HCT116 (cell line): ENCODE measurements at places on chromosomes 6 and 20. TPM values are rescaled to one million over a fixed set of nuclear protein-coding genes. Genes with fewer than 3 reads are reported as not detected.

GRCh38 chr20:4546342-4546741 is 175.4 kb upstream of the PRND start:
- DNase-seq = no peak

Gene RGS17
- 3.9 TPM for total RNA-seq

Gene ENPP4
- 9.6 TPM for total RNA-seq

GRCh38 chr6:130020073-130020906 is 1.9 kb downstream of the L3MBTL3 start:
- DNase-seq = no peak

DNA sequence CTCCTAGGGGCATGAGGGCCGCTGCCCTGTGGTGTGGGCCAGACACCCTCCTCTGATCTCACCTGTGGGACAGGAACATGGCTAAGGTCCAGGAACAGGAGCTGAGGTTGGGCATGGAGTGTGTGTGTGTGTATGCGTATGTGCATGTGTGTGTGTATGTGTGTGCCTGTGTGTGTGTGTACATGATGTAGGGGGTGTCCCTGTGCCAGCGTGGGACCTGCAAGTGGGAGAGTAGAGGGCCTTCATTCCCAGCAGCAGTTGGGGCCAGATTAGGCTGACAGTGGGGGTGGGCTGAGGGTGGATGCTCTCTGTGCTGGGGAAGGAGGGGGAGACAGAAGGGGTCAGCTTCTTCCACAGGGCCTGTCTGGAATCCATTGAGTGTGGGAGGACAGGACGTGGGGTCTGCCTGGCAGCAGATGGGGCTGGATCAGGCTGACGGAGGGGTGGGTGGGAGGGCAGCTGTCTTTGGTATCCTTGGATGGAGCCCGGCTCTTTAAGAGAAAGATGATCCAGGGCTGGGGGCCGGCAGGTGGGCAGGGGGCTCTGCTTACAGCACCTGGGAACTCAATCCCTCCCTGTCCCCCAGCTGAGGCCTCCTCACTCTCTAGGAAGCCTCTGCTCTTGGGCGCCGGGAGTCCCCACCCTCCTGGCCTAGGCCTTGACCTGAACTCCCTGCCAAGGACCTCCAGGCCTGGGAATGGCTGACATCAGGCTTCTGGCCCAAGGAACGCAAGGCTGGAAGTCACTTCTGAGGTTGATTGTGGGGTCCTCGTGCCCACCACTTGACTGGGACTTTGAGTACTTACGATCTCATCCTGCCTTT is 44.0 kb downstream of the SPDEF start:
- DNase-seq = no peak

Gene SEMG1
- total RNA-seq = not detected

- no peak for DNase-seq
Measured at GRCh38 chr6:140437619-140438345, 1063.3 kb upstream of the CITED2 start.

Gene SMPDL3A
- total RNA-seq = 2.4 TPM

- no peak for DNase-seq
Measured at GRCh38 chr6:21885532-21886114, 292.1 kb downstream of the SOX4 start.

- no peak for DNase-seq
Measured at GRCh38 chr20:58459058-58459750, 56.0 kb downstream of the APCDD1L start.

DNA sequence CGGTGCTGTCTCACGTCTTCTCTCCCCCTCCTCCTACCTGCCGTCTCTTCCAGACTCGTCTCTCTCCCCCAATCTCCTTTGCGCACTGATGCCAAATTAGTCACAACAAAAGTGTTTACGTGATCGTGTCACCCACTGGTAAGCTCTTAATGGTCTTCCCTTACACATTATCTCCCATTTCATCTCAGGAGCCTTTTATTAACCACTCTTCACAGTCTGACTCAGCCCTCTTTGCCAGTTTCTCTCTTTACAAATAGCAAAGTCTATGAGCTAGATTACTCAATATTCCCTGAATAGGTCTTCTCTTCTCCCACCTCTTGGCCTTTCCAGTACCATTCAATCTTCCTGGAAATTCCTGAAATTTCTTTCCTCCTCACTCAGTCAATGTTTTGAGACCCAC is 247.0 kb downstream of the ESR1 start:
- DNase-seq = peak; percentile 21

Gene TNF
- 0.59 TPM for total RNA-seq

DNA sequence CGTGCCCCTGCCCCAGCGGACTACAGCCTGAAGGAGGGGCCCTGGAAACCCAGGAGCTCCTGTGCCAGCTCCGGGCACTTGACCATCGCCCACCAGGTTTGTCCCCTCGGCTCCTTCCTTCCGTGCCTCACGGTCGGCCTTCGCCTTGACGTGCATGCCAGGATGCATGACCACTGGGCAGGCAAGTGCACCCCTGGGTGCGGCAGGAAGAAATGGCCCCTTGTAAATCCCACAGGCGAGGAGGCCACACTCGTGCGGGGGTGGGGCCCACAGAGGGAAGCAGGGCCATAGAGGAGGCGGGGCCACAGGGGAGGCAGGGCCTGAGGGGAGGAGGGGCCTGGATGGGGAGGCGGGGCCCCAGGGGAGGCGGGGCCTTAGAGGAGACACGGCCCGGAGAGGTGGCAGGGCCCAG is 81.7 kb downstream of the YTHDF1 start:
- DNase-seq = no peak

GRCh38 chr20:31670371-31671228 is 32.9 kb downstream of the COX4I2 start:
- DNase-seq = no peak

Gene BCAS1
- total RNA-seq = 0.17 TPM

GRCh38 chr6:36673882-36674281 is 4.6 kb upstream of the CDKN1A start:
- DNase-seq = no peak

Gene IYD
- total RNA-seq = not detected

DNA sequence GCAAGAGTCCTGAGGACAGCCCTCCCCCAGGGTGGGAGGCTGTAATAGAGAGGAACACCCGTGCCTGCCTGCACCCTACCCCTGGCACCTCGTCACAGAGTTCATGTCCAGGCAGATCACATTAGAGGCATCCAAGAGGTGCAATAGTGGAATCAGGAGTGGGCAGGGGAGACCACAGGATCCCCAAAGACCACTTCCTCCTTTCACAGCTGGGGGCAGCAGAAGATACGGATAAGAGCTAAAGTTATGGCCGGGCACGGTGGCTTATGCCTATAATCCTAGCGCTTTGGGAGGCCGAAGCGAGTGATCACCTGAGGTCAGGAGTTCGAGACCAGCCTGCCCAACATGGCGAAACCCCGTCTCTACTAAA is 1.5 kb upstream of the CAPN11 start:
- no peak for DNase-seq

Gene LZTS3
- 5.2 TPM for total RNA-seq

DNA sequence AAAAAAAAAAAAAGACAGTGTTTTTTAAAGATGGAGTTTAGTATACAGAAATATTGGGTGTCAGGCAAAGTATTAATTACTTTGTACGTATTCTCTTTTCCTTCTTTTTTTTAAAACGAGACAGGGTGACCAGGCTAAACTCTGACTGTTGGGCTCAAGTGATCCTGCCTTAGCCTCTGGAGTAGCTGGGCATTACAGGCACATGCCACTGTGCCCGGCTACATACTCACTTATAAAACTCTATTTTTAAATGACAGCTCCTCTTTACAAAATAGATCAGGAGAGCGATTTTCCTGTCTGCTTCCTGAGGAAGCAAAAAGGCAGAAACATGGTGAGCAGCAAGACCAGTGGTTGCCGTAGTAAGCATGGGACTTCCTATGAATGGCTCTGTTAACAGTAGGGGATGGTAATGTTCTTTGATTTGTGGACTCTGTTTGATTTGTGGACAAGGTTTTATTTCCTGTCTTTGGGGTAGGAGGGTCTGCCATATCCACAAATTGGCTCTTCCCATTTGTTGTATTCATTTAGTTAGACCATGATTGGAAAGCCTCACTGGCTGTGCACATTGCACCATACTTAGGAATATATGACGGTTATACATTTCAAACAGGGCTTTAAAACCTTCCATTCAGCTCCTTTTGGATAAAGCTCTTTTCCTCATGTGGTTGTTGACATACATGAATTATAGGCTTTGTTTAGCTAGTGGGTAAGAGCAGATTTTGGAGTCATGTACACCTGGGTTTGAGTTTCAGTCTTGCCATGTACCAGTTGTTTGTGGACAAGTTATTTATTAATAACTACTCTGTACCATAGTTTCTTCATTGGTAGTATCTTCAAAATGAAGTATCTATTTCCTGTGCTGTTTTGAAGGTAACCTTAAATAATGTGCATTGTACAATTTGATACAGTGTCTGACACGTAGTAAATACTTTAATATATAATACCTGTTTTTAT is 45.1 kb downstream of the PTPRA start:
- no peak for DNase-seq

GRCh38 chr20:50292591-50293283 is 102.1 kb downstream of the CEBPB start:
- no peak for DNase-seq

GRCh38 chr6:113050010-113050858 is 703.1 kb downstream of the RFPL4B start:
- no peak for DNase-seq

DNA sequence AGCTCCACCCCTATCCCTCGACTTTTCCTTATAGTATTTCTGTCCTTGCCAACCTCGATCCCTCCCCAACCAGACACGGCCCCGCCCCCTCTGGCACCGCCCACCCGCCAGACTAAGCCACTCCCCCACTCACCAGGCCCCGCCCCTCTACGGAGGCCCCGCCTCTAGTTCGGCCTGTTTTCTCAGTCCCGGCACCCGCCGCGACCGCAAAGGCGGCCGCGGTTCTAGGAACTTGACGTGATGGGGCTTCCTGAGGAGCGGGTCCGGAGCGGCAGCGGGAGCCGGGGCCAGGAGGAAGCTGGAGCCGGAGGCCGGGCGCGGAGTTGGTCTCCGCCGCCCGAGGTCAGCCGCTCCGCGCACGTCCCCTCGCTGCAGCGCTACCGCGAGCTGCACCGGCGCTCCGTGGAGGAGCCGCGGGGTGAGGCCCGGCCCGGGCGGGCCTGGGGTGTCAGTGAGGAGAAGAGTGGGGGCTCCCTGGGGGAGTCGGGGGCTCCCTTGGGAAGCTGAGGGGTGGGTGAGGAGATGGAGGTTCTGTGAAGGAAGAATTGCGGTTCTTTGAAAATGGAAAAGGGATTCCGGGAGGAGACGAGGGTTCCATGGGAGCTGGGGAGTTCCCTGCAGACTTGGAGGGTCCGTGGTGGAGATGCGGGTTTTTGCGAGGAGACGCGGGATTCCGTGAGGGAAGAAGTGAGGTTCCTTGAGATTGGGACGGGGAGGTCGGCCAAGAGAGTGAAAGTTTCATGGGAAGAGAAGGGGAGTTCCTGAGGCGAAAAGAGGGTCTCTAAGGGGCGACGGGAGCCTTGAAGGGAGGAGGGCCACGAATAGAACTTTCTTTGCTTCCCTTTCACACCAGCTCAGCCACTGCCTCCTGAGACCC is at the start of gene ACSS2:
Gene ACSS2 (plus strand): TSS at position 207 of the 877 bp plus-strand sequence. CDS start 34 bp downstream, at position 241.
- DNase-seq = no peak

Gene BTN2A1
- 11.2 TPM for total RNA-seq

- no peak for DNase-seq
Measured at GRCh38 chr20:30286157-30286556, 971.3 kb upstream of the DEFB115 start.

Gene YWHAB
- total RNA-seq = 200 TPM

DNA sequence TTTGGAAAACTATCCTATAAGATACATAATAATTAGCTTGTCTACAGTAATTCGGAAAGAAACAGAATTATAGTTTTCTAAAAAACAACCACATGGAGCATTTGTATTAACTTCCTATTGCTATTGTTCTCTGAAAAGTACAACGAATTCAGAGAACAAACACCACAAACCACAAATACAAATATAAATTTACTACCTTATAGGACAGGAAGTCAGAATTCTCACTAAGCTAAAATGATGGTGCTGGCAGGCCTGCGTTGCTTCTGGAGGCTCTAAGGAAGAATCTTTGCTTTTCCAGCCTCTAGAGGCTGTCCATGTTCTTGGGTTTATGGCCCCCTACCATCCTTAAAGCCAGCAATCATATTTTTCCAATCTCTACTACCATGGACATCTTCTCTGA is 173.6 kb upstream of the TCF21 start:
- no peak for DNase-seq

Gene RAD21L1
- total RNA-seq = 0.17 TPM

Gene EDN1
- total RNA-seq = 0.22 TPM

Gene TMEM217
- 0.98 TPM for total RNA-seq

GRCh38 chr6:53526000-53526399 is 18.9 kb downstream of the GCLC start:
- DNase-seq = no peak

GRCh38 chr6:7954477-7955200 is 44.1 kb upstream of the TXNDC5 start:
- DNase-seq = no peak

- DNase-seq = no peak
Measured at GRCh38 chr6:75363304-75363703, 78.7 kb upstream of the TMEM30A start.

Gene EEF1A2
- total RNA-seq = 454 TPM
